ENCODE measurements at places on chromosomes 2 and 18.

- DNase-seq: no peak
These were observed 20.1 kb downstream of the IMPA2 start for GRCh38 chr18:12001421-12001820.

DNA sequence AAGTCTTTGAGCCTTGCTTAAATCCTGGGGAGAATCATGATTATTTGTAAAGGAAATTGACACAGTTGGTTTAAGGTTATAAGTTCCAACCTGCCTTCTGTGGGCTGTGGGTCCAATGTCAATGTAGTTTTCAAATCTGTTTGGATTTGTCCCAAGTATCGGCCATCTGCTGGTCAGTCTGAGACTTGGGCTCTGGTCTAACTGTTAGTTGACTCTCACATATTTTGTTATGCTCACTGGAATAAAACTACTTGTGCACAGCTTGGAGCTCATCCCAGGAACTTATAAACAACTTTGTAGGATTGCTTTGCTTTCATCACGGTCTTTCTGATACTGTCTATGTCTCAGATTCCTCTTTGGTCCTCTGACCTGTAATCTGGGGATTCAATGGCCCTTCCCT is 1026.2 kb upstream of the ZEB2 start:
- no peak for DNase-seq

- DNase-seq: no peak
These were observed 21.7 kb downstream of the INHBB start for GRCh38 chr2:120367649-120368048.

DNA sequence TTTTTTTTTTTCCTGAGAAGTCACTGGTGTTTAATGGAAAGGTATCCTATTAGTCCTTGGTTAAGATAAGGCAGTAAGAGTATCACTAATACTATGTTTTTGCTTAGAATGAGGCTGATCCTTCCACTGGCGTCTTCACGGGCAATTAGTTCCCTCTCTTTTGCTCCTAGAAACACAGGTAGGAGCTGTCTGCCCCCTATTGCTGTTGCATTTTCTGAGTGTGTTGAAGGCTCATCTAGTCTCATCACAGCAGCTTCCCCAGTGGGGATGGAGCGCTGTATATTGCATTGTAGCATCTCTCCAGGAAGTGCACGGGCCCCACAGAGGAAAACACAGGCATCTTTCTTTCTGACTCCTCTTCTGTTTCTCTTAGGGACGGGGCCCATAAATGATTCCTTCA is 145.0 kb downstream of the NAPG start:
- no peak for DNase-seq

- DNase-seq: no peak
These were observed 95.5 kb upstream of the ATG16L1 start for GRCh38 chr2:233156001-233156400.

GRCh38 chr2:66041902-66042657 is 392.8 kb upstream of the MEIS1 start:
- peak; percentile 2 for DNase-seq

DNA sequence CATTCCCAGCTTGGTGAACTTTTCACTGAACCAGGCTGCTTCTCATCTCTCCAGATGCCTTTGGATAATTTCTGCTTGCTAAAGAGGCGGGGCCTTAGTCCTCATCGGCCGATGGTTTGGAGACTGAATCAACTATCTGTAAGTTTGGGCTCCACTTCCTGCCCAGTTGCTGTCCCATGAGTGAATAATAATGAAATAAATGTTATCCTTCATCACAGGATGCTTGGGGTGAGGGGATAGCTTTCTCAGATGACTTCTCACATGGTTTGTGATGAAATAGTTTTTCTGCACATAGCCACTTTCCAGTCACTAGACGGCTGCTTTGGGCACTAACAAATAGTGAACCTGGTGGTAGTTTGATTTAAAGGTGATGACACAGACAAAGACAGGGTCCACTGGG is 376.6 kb upstream of the TRIB2 start:
- DNase-seq: no peak

- DNase-seq: no peak
These were observed 31.8 kb downstream of the BCL2 start for GRCh38 chr18:63287691-63288220.

GRCh38 chr2:70124983-70125480 is 37.8 kb downstream of the PCBP1 start:
- DNase-seq: no peak

GRCh38 chr2:43074592-43075053 is 151.8 kb downstream of the ZFP36L2 start:
- no peak for DNase-seq

- no peak for DNase-seq
These were observed 81.6 kb downstream of the RTN4 start for GRCh38 chr2:54968561-54969218.

DNA sequence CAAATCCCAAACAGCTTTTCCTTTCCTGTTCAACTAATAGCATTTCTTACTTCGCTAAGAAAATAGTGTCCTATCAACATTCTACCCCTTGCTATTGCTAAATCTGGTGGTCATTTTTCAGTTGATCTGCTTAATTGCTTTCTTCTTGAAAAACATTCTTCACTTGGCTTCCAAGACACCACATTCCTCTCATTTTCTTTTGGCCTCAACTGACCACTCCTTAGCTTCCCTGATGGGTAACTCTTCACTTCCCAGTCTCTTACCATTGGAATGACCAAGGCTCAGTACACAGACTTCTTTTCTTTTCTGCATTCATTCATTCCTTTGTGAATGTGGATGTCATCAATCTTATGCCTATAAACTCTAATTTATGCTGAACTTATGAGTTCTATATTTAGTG is 230.8 kb upstream of the CDH2 start:
- DNase-seq: no peak

DNA sequence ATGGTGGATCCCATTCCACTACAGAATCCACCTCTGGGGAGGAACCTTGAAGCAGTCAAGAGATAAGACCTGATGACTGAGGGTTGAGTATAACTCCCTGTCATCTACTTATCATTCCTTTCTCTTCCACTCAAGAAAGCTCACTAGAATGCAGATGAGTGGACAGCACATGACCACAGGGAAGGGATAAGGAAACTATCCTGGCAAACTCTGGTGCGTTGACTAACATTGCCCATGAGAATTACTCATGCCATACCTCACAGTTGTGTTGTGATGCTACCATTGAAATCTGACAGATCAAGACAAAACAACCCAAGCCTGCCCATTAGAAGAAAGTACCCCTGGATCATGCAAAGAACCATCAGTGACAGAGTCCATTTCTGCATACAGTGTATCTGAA is 26.5 kb downstream of the SLC16A14 start:
- DNase-seq: no peak

GRCh38 chr2:105853354-105854088 is 108.8 kb downstream of the NCK2 start:
- no peak for DNase-seq

DNA sequence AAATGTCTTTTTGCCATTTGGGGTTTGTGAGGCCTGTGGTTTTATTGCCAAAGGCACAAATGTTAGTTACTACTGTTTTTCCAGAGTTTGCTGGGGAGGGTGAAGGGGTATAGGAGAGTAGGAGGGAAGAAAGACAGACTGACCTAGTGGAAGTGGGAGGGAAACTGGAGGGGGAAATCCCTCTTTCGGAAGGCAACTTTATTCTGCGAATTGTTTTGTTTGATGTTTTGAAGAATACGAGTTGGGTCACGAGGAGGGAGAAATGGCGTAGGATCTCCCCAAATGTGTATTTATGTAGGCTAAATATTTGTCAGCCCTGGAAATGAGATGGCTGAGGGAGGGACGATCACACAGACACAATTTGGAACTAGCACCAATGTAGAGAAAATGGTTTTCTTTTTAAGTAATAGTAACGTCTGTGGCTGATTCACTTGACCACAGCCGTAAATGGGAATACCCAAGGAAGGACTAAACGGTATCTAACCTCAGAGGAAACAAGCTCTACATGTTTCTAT is 172.3 kb downstream of the ICOS start:
- DNase-seq: peak; percentile 81

- no peak for DNase-seq
These were observed 184.6 kb upstream of the HDAC4 start for GRCh38 chr2:239585422-239585821.

DNA sequence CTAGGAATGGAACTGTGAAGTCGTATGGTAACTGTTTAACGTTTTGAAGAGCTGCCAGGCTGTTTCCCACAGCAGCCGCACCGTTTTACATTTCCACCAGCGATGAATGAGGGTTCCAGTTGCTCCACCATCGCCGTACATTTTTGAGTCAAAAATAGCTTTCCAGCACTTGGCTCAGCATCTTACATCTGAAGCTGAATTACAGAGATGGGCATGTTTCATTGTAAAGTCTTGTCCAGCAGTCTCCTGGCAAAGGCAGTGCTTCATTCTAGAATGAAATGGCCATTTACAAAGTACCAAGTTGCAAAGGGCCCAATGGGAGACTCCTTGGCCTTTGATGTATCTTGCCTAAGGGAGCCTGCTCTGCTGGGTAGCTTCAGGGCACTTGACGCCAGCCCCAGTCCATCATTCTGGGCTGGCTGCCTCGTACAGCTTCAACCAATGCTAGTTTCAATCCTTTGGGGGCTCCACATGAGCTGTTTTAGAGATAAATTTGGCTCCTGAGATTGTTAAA is 45.1 kb downstream of the ATIC start:
- DNase-seq: no peak

GRCh38 chr18:12516049-12516630 is 108.4 kb downstream of the PRELID3A start:
- DNase-seq: no peak

GRCh38 chr2:109297566-109298490 is 168.8 kb downstream of the SH3RF3 start:
- DNase-seq: no peak

GRCh38 chr18:52936931-52937330 is 596.9 kb downstream of the DCC start:
- no peak for DNase-seq

- no peak for DNase-seq
These were observed 196.7 kb downstream of the SH3BP4 start for GRCh38 chr2:235148201-235149170.

DNA sequence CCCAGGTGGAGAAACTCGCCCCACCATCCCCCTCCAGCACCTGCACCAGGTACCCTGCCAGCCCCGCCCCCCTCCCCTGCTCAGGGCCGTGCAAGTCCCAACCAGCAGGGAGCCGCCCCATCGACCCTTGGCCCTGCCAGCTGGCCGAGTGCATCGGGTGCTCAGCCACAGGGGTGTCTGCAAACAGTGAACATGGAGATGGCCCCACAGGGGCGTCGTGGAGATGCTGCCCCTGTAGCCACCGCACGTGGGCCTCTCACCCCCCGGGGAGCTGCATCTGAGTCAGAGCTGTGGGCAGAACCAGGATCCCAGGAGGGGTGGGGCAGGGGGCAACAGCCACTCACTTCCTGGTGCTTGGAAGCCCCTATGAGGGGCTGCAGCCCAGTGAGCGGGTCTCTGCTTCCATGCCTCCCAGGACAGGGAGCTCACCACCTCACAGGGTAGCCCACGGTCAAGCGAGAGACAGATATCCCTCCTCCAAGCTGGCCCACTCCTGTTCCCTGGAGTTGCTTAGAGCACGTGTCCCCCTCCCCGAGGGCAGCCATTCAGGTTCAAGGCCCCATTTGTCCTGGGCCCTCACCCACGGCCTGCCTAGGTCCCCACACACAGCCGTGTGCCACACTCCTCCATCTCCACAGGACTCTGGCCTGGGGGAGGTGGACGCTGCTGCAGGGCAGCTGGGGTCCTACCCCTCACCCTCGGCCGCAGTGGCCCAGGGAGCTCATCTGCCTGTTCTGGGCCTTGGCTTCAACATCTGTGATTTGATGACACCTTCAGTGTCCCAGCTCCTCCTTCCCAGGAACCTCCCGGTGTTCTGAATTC is 1.1 kb upstream of the MAB21L4 start:
- no peak for DNase-seq

DNA sequence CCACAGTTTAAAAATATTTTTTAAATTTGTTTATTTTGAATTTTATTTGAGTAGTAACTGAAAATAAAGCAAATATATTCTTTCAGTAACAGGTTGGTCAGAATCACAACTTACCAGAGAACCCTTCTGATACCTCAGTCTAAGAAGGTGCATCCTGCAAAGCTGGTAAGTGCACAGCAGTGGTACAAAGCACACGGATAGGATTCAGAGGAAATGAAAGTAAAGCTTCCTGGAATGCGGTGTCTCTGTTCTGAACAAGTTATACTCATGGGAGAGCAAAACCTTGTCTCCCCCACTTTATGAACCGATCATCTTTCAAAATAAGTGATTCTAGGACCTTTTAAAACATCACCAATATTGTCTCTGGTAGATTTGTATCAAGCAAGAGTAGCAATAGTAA is 398.3 kb downstream of the TMX3 start:
- DNase-seq: no peak

GRCh38 chr2:160576054-160576499 is 82.5 kb upstream of the RBMS1 start:
- DNase-seq: no peak

- no peak for DNase-seq
These were observed 131.0 kb upstream of the ARL5A start for GRCh38 chr2:151959238-151959637.

GRCh38 chr2:19675003-19675629 is 226.7 kb downstream of the TTC32 start:
- DNase-seq: no peak

- no peak for DNase-seq
These were observed 5.9 kb upstream of the POMC start for GRCh38 chr2:25174192-25174861.

DNA sequence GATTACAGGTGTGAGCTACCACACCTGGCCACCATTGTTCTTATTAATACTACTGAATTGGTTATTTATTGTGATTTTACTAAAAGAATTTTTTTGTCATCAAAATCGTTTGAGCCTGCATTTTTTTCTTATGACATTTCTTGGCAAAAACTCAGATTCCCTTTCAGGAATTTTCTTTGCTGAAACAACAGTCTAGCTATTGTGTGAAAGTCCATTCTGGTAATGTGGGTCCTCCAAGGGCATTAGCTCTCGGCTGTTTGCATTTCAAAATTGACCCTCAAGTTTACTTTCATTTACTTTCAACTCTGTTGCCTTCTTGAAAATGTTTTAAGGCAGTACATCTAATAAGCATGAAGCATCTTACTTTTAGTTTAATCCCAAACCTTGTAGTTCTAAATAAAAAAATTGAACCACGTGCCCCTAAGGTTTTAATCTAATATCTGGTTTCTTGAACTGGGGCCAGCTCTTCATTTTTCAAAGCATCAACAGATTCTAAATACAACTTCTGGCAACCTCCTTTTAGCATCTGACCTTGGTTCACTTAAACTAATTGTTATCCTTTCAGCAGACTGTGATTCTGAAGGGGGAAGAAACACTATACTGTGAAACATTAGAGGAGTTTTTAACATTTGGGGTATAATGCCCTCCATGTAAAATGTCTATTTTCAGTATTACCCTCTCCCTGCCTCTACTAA is 325.2 kb upstream of the RAB12 start:
- no peak for DNase-seq

- DNase-seq: no peak
These were observed 23.2 kb upstream of the CDKL4 start for GRCh38 chr2:39266916-39267434.
